ENCODE measurements at places on chromosomes 7 and 10.

DNA sequence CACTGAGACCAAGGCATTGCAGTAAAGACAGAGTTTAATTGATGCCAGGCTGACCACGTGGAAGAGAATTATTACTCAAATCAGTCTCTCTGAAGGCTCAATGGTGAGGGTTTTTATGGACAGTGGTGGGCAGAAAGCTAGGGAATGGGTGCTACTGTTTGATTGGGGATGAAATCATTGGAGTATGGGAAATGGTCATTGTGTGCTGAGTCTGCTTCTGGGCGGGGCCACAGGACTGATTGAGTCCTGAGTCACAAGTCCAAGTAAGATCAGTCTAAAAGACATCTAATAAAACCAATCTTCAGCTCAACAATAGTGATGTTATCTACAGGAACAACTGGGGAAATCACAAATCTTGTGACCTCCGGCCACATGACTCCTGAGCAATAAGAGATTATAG lies 868.4 kb downstream of the SORCS3 start:
- DNase-seq = no peak

- no peak for DNase-seq
Observed at GRCh38 chr7:103799298-103799697, 190.2 kb downstream of the RELN start.

GRCh38 chr7:130208516-130208915 lies 856 bp downstream of the SSMEM1 start:
- no peak for DNase-seq

DNA sequence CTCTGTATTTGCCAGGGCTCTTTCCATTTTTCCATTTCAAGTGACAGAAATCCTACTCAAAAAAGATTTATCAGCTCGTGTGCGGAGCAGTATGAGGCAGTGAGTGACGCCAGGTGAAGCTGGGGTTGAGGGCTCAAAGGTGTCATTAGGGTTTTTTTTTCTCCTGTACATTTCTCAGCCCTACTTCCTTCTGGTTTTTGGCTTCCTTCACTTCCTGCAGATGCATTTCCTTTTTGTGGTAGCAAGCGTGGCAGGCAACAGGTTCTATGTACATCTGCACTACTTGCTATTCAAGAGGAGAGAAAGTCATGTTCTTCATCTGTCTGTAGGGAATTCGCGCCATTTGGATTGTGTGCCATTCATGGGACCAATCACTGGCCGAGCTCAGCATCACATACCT lies 52.8 kb upstream of the AOAH start:
- DNase-seq = no peak

GRCh38 chr7:76089865-76090475 lies 42.1 kb downstream of the MDH2 start:
- no peak for DNase-seq
